A172 (cell line): ENCODE measurements at places on chromosomes 12 and 14.

- no peak for DNase-seq
These were observed 138.4 kb upstream of the PARP11 start for GRCh38 chr12:4011597-4011996.

GRCh38 chr14:104551851-104552737, 27.5 kb upstream of the C14orf180 start:
- no peak for DNase-seq

DNA sequence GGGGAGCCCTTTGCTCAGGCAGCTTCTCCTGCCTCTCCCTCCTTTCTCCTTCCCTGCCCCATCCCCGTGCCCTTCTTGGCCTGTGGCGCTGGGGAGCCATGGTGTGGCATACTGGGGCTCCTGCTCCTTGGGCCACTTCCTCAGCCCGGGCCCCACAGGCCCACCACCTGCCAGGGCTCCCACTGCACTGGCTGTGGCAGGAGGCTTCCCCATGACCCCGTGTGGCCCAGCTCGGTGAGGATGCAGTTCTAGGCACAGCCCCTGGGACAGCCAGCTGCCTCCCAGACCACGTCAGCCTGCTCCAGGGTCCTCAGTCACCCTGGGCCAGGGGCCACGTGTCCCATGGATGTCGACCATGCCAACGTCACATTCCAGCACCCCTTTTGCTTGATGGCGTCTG, 13.0 kb upstream of the AMN start:
- no peak for DNase-seq

DNA sequence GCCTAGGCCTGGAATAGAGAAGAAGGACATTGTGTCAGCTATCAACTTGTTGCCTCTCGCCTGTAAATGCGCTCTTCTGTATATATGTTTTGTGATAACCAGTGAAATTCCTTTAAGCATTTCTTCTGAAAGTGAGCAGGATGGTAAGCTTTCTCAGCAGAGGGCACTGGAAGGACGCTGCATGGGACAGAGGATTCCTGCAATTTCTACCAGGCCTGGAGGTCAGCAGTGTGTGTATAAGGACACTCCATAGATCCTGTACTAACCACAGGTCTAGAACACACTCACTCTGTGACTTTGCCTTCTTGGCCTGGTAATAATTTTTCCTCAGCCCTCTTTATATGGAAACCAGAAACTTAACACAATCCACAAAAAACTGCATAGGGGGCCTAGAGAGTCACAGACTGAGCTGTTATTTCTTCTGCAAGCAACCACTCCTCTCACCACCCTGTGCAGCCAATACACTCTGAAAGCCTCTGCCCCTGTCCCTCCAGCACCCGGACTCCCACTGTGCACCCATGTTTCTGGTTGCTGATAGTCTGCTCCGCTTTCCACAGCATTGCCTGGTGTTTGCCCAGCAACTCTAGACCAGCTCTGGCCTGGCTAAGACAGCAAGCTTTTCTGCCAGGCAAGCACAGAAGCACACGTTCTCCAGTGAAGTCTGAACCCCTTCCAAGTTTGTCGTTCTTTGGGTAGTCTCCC, 94.0 kb upstream of the RMST start:
- no peak for DNase-seq

- no peak for DNase-seq
These were observed 71.4 kb downstream of the RBM19 start for GRCh38 chr12:113894697-113895096.

DNA sequence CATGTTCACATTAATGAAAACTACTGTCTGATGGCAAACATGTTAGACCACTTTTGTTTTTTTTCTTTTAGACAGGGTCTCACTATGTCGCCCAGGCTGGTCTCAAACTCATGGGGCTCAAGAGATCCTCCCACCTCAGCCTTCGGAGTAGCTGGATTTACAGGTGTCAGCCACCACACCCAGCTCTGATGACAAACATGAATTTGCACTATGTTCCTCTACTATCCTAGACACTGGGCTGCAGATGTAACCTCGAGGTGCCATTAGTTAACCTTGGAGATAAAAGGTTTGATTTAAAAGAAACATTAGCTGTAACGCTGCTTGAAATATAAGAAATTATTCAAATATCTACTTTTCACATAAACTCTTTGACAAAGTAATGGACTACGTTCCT, 8.1 kb downstream of the VPS37B start:
- no peak for DNase-seq

DNA sequence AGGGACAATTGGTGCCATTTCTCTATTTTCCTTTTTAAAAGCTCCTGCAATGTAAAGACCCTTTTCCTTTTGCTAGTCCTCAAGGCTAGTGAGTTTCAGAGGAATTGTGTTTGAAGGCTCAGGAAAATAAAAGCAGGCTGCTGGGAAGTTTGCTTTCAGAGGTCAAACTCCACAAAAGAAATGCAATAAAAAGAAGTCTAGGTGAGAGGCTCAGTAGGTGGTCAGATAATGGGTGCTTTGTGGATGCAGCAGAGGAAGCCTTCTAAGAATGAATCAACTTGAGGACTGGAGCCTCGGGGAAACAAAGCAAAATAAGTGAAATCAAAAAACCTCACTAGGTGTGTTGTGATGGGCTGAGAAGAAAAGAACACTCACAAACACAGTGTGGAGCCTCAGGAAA, 10.3 kb downstream of the CCDC175 start:
- no peak for DNase-seq

DNA sequence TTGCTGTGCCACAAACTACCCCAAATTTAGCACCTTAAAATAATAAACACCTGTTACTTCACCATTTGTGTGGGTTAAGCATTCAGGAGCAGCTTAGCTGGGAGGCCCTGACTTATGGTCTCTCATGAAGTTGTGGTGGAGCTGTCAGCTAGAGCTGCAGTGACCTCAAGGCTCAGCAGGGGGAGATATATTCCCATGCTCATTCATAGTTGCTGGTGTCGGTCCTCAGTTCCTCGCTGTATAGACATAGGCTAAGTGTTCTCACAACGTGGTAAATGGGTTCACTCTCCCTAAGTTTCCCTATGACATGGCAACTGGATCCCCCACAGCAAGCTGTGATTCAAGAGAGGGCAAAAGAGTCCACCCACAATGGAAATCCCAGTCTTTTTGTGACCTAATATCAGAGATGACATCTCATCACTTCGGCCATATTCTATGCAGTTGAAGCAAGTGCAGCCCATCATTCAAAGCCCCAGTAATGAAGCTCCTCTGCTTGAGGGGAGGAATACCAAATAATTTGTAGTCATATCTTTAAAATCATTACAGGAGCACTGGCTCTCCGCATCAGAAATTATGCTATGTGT, 41.1 kb downstream of the PRB3 start:
- DNase-seq = peak; percentile 23

- DNase-seq = no peak
These were observed 61.8 kb downstream of the TECPR2 start for GRCh38 chr14:102424520-102424919.

DNA sequence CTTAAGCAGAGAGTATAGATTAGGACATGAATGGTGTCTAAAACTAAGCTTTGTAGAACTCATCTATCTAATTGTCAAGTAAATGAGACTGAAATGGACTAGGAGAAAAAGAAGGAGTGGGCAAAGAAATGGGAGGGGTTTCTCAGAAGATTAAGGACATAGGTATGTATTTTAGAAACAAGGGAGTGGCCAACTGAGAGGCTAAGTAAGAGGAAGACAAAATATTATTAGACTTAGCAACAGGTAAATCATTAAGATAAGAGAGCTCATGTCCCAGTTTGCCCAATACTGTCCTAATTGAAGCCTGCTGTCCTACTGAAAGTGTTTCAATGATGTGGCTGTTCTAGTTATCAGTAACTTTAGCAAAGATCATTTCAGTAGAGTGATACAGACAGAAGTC, 171.4 kb downstream of the KITLG start:
- DNase-seq = no peak

GRCh38 chr12:103021538-103022218, 64.2 kb downstream of the ASCL1 start:
- DNase-seq = no peak

- DNase-seq = no peak
These were observed 2.7 kb upstream of the SOAT2 start for GRCh38 chr12:53100466-53101151.

DNA sequence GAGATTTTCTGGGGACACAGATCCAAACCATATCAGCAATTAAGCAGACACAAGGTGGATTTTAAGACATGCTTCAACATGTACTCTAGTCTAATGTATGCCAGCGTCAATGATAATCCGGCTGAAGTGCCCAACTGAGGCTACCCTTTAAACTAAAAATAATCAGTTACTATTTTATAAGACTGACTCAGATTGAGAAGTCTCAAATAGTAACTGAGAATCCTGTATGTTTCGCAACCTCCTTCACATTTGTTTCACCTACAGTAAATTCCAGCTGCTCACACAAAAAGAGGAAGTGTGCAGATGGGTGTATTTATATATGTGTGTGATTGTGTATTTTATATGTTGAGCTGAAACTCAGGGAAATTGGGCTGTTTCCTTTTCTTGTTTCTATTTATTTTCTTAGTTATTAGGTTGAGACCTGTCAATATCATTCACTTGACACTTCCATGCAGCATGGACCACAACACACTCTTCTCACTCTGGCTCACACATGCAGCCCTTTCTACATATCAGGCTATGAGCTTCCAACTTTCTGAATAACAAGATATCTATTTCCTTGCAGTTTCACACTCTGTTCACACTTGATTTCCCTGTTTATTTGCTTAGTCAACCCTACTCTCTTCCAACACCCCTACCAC, 1224.9 kb upstream of the TMEM132C start:
- DNase-seq = no peak

DNA sequence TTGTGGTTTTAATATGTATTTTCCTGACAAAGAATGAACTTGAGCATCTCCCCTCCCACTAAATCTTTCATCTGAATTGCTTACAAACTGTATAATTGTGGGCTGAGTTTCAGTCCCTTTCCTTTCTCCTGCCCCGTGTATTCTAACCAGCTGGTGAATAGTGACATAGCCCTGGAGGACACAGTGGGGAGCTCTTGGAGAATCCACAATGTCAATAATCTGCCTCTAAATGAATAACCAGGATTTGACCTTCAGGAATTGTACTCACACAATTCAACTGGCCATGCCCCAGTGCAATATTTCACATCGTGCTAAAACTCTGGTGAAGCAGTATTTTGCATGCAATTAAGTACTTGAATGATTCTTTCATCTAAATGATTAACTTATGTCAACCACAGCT, 177.2 kb downstream of the C12orf42 start:
- DNase-seq = no peak

DNA sequence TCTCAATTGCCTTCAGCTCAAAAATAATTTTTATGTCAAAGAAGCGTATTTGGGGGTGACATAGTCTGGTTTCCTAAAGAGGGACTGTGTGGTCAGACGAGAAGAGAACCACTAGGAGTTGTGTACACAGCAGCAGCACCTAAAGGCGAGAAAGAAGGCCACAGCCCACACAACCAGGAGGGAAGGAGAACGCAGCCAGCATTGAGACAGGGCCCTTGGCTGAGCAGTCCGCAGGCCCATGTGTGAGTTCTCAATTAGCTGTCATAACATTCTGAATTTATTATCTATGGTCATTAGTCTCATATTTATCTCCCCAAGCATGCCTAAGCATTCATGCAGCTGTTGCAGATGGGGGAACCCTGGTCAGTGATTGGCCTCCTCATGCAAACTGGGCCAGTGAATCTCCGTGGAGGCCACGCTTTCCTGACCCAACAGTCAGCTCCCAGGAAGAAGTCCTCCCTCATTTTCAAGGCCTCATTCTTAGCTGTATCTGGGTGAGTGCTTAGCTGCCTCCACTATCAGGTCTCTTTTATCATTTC, 81.2 kb upstream of the ATF7IP start:
- DNase-seq = no peak

DNA sequence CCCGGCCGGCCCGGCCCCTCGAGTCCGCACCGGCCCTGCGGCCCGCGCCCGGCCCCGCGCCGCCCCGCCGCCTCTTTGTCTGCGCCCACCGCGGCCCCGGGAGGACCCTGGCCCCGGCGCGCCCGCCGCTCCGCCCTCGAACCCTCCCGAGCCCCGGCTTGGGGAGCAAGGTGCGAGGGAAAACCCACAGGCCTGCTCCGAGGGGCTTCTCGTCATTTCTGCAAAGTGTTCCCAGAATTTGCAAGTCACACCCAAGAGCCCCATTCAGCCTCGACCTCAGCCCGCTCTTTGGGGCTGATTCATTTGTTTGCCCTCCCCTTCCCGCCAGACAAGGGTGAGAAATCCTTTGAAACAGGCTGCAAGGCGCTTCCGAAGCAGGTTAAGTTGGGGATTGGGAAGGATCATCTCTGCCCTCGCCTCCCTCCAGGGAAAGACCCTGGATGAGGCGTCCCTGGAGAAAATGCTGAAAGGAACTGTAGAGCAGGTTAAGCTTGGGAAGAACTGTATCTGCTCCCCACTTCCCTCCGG, 325 bp upstream of the CLIP1 start:
- peak; percentile 52 for DNase-seq

GRCh38 chr12:115542656-115543055, 734.8 kb downstream of the MED13L start:
- peak; percentile 2 for DNase-seq

DNA sequence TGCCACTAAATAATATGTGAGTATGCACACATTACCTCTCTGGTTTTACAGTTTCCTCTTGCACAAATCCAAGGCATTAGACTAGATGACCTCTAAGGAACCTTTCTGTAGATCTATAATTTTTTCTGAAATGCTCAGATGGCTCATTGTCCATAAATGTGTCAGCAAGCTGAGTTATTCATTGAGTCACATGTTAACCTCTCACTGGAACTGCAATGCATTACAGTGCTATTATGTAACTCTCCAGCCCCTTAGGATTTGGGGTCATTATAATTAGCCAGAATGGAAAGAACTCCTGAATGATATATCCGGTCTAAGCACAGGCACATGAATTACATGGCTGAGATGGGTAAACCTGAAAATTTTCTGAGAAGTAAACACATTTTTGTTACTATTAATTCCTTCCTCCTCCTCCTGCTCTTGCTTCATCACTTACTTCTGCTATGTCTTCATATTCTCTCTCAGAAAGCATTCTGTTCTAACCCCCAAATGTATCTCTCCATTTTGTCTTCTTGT, 20.3 kb upstream of the DRAM1 start:
- DNase-seq = peak; percentile 81
